ENCODE measurements at places on chromosomes 6 and 20.
A peak's percentile ranks its signal among the peaks of the same experiment; 100 is the strongest.

DNA sequence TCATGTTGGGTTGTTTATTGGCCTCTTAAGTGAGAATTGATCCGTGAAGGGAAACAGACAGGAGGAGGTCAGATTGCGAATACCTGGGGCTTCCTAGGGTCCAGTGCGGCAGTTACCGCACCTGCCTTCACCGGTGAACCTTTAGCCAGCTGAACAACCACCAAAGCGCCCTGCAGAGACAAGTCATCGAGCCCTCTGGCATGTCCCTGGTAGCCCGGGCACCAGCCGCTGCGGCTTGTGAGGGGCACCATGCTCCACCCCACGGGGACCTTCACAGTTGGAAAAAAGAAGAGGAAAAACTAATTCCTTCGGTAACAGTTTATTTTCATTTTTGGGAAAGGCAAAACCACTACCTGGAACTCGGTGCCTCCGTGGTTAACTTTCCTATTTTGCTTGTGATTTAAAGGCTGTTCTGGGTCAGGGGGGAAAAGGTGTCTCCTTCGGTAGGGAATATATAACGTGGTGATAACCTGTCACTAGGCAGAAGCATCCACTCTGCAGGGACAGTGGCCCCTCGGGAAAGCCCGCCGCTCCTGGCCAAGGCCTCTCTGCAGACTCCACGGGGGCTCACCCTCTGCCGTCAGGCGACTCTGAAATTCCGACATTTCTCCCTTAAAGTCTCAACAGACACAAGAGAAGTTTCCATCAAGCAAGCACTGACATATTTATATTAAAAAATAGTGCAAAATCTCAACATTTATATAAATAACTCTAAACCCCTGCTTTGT, 30.7 kb upstream of the ZBP1 start:
- no peak for DNase-seq

- no peak for DNase-seq
Measured at GRCh38 chr6:143676437-143677045, 1.2 kb upstream of the PHACTR2 start.

DNA sequence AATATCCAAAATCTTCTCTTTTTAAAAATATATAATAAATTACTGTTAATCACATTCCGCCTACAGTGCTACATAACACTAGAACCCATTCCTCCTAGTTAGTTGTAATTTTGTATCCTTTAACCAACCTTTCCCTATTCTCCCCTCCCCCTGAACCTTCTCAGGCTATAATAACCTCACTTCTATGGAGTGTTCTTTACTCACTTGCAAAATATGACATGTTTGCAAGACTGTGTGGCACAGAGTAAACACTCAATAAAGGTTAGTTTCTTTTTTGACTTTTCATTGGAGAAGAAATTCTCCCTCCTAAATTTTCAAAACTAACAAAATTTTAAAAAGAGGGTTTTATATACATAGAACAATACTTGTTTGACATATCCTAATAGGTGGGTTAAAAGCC, 147.0 kb downstream of the FOXA2 start:
- no peak for DNase-seq

- DNase-seq: no peak
Measured at GRCh38 chr6:53795340-53795701, 516 bp downstream of the LRRC1 start.

- DNase-seq: no peak
Measured at GRCh38 chr6:10478187-10479040, 42.7 kb upstream of the GCNT2 start.

DNA sequence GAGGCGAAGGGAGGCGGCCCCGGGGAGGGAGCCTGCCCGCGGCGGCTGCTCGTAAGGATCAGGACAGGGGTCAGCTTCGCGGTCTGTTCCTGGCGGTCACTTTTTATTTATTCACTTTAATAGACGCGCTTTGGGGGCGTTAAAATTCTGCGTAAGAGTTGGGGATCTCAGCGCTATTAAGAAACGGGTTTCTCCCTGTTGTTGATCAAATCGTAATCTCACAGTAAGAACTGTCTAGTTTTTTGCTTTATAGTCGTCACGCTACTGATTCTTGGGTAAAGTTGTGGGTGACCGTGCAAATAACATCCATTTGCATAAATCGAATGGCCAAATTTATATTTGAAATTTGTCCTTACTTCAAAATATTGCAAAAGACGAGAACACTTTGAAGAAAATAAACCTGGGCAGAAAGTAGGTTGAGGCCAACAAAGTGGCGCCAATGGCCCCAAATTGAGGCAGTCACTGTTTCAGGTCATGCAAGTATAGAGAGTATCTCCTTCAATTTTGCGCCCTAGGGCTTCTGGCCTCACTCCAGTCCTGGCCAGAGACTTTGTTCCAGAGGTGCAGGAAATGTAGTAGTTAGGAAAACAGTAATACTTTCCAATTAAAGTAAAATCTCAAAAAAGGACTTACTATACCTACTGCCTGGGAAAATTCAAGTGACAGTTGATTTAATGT, 963 bp upstream of the RMND1 start:
- DNase-seq: no peak

DNA sequence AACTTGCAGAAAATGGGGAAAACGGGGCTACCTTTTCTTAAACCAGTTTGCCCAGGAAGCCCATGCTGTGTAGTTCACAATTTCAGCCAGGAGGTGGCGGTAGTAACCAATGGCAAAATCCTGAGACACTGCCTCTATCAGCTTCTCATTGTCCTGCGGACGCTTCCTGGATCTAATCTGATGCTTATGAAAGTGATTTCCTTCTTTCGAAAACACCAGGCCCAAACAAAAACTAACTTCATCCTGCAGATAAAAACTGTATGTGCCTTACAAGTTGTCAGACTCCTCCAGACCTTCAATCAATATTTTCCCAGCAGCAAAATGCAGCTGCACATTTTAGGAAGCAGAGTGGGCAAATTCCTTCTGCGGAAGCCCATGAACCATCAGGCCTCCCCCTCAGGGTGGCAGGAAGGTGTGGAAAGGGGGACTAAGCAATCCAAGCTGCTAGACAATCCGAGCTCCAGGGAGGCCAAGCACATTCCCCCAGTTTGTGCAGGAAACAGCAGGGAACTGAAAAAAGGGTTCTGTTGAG, 88.5 kb downstream of the LY86 start:
- DNase-seq: peak; percentile 77

GRCh38 chr6:152048921-152049320, 241.4 kb downstream of the ESR1 start:
- no peak for DNase-seq
